ENCODE measurements at places on chromosomes 2 and 18. TPM values are rescaled to one million over a fixed set of nuclear protein-coding genes. Genes with fewer than 3 reads are reported as not detected.

ABCA12 gene
- total RNA-seq = not detected

SERPINB5 gene
- total RNA-seq = not detected

SPP2 gene
- total RNA-seq = not detected

HDAC4 gene
- total RNA-seq = 16.8 TPM

ASTL gene
- not detected for total RNA-seq

RBM44 gene
- 0.08 TPM for total RNA-seq

RRM2 gene
- 209 TPM for total RNA-seq

CPSF3 gene
- total RNA-seq = 120 TPM

KLHL41 gene
- not detected for total RNA-seq

EN1 gene
- 4.7 TPM for total RNA-seq

GDF7 gene
- total RNA-seq = 0.03 TPM

DSG4 gene
- not detected for total RNA-seq

CXCR4 gene
- total RNA-seq = 0.22 TPM

EDAR gene
- total RNA-seq = not detected

ARHGEF33 gene
- total RNA-seq = not detected

MTCL1 gene
- 36.7 TPM for total RNA-seq

HOXD13 gene
- total RNA-seq = 0.06 TPM

KIF5C gene
- not detected for total RNA-seq

GPR39 gene
- total RNA-seq = 2.6 TPM

RPIA gene
- 3.8 TPM for total RNA-seq

NCKAP5 gene
- total RNA-seq = 1.2 TPM

AQP12A gene
- not detected for total RNA-seq

BMP10 gene
- not detected for total RNA-seq

ZEB2 gene
- 40.0 TPM for total RNA-seq

STAT4 gene
- 0.89 TPM for total RNA-seq

IL1RL1 gene
- total RNA-seq = not detected

SMPD4 gene
- total RNA-seq = 25.7 TPM

C2orf15 gene
- total RNA-seq = not detected

PLGLB2 gene
- not detected for total RNA-seq

BCL2L11 gene
- 4.8 TPM for total RNA-seq

Data from SJSA1 (cell line).